Kidney (tissue), 22 donors: ENCODE measurements at places on chromosomes 4 and X. TPM values are rescaled to one million over a fixed set of nuclear protein-coding genes. Genes with fewer than 3 reads are reported as not detected.

DNA sequence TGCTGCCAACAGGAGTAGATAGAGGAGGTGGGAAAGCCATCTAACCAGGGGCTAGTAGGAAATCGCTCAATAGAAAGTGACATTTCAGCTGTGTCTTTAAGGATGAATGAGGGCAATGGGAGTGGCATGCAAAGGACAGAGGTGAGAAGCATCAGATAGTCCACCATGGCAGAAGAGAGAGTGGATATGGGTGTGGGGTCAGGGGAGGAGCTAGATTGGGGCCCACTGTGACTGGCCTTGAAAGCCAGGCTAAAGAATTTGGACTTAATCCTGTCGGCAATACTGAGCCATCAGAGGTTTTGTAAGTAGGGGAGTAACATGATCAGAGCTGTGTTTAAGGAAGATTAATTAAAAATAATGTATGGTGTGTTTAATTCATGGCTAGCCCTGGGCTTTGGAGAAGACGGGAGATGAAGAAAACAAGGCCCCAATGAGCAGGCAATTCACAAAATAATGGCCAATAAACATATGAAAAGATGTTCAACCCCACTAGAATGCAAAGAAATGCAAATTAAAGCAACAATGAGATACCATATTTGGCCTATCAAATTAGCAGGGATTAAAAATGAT lies 98.1 kb upstream of the PJA1 start:
- no peaks in the 10 kb centered on the region for H3K27me3 ChIP-seq
- no peak for DNase-seq
- no peaks in the 10 kb centered on the region for H3K4me1 ChIP-seq
- no peaks in the 10 kb centered on the region for H3K36me3 ChIP-seq

DNA sequence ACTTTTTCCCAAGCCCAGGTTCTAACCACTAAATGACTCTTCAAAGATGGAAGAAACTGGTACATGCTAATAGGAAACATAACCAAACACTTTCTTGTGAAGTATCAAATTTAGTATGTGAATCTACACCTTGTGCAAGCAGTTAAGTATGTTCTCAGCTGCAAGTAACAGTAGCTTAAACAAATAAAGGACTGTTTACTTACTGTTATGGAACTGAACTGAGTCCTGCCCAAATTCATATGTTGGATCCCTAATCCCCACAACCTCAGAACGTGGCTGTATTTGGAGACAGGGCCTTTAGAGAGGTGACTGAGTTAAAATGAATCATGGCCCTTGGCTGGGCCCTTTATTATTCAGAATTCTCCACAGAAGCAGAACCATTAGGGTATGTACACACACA lies 178.7 kb downstream of the KDR start:
- DNase-seq = no peak
- no peak overlapping the region for H3K4me3 ChIP-seq
- no peaks in the 10 kb centered on the region for H3K27me3 ChIP-seq
- H3K27ac ChIP-seq = no peak overlapping the region

DNA sequence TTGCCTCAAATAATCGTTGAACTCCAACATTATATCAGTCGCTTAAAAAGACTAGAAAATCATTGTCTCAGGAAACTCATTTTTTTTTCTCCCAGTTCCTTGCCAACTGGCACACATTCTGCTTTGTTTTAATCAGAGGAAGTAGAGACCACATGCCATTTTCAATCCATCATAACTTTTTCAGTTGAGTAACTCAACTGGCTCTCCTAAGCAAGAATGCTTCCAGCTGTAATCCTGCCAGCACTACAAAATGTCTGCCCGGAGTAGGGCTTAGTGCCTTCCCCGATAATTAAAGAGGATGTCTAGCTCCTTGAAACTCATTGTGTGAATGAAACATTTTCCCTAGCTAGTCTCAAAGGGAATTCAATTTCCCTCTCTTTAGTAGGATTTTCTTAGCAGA lies 33.0 kb downstream of the FREM3 start:
- H3K27ac ChIP-seq = no peak overlapping the region
- peak; percentile 0 for DNase-seq
- no peaks in the 10 kb centered on the region for H3K4me1 ChIP-seq

- H3K4me1 ChIP-seq = peaks cover 2% of the 10 kb centered on the region
- H3K36me3 ChIP-seq = no peaks in the 10 kb centered on the region
- DNase-seq = no peak
- H3K27ac ChIP-seq = no peak overlapping the region
- no peak overlapping the region for H3K4me3 ChIP-seq
These were observed 179.0 kb upstream of the RASGEF1B start for GRCh38 chr4:81650606-81651242.

The ADH1A gene
- 0.85 TPM for total RNA-seq

DNA sequence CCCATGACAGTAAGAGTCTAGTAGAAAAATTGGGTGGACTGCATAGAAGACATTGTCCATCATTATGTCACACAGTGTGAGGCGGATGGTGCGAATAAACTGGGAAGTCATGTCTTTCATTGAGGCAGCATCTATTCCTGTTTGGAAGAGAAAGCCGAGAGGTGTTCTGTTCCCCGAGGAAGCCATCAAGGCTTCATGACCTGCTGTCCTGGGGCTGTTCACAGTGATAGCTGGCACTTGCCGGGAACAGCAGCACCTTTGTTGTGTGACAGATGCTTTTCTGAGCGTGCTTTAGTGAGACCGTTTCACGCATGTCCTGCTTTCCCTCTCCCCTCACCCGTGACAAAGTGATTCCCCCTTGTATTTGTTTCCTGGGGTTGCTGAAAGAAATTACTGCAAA lies 20.3 kb downstream of the RGS12 start:
- H3K36me3 ChIP-seq = peaks cover 5% of the 10 kb centered on the region
- no peaks in the 10 kb centered on the region for H3K4me1 ChIP-seq
- H3K27me3 ChIP-seq = no peaks in the 10 kb centered on the region
- no peak for DNase-seq
- no peak overlapping the region for H3K27ac ChIP-seq

GRCh38 chrX:125293850-125294780 lies 25.6 kb upstream of the TEX13C start:
- H3K4me1 ChIP-seq = no peaks in the 10 kb centered on the region
- no peaks in the 10 kb centered on the region for H3K27me3 ChIP-seq
- H3K4me3 ChIP-seq = no peak overlapping the region
- H3K36me3 ChIP-seq = no peaks in the 10 kb centered on the region

DNA sequence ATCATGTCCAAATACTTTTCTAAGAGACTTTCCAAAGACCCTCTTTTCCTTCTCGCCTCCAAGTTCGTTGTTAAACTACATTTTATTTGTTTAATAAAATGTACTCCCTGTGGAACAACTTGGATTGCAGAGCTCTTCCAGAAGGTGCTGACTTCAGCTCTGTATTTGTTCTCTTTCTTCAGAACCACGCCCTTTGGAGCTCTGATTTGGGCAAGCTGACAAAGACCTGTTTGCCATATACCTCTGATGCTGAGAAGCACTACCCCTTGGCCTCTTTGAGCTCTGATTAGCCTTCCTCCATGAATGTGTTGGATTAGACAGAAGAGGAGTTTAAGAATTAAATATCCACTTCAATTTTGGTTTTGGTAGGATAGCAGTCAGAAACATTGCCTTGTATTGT lies 815.1 kb upstream of the POU3F4 start:
- no peak overlapping the region for H3K4me3 ChIP-seq
- no peaks in the 10 kb centered on the region for H3K4me1 ChIP-seq
- H3K27ac ChIP-seq = no peak overlapping the region
- no peaks in the 10 kb centered on the region for H3K36me3 ChIP-seq

GRCh38 chr4:52658641-52659000 lies 480 bp downstream of the USP46 start:
- no peaks in the 10 kb centered on the region for H3K27me3 ChIP-seq
- no peaks in the 10 kb centered on the region for H3K36me3 ChIP-seq
- H3K4me3 ChIP-seq = peak overlapping the region; percentile 71
- H3K27ac ChIP-seq = peak overlapping the region; percentile 73
- H3K4me1 ChIP-seq = no peaks in the 10 kb centered on the region

GRCh38 chr4:11635342-11635741 lies 206.6 kb upstream of the HS3ST1 start:
- H3K36me3 ChIP-seq = no peaks in the 10 kb centered on the region
- peak overlapping the region; percentile 58 for H3K27ac ChIP-seq
- H3K4me3 ChIP-seq = no peak overlapping the region
- no peaks in the 10 kb centered on the region for H3K27me3 ChIP-seq

DNA sequence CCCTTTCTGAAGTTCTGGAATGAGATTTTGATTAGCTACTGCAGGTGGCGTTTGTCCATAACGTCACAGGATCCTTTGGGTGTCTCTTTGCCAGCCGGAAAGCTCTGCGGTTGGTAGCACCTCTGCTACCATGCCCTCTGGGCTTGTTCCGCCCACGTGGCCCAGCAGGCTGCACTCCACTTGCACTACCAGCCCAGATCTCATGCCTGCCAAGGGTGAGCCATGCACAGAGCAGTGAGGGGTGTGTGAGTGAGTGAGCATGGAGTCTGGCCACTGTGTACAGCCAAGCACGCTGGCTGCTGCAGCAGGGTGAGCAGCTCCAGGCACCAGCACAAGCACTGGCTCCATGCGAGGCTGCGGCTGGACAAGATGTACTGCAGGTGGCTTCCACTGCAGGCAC lies 6.6 kb upstream of the HNRNPD start:
- no peaks in the 10 kb centered on the region for H3K4me1 ChIP-seq
- DNase-seq = no peak
- H3K27me3 ChIP-seq = no peaks in the 10 kb centered on the region
- H3K36me3 ChIP-seq = no peaks in the 10 kb centered on the region

DNA sequence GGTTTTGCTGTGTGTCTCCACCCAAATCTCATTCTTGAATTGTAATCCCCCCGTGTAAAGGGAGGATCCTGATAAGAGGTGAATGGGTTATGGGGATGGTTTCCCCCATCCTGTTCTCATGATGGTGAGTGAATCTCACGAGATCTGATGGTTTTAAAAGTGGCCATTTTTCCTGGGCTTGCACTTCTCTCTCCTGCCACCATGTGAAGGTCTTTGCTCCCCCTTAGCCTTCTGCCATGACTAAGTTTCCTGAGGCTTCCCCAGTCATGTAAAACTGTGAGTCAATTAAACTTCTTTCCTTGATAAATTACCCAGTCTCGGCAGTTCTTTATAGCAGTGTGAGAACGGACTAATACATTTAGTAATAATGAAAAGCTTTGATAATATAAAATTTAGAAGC lies 46.9 kb downstream of the ANTXR2 start:
- H3K36me3 ChIP-seq = peaks cover 4% of the 10 kb centered on the region
- no peaks in the 10 kb centered on the region for H3K4me1 ChIP-seq
- H3K27me3 ChIP-seq = no peaks in the 10 kb centered on the region

- H3K4me1 ChIP-seq = no peaks in the 10 kb centered on the region
- H3K27ac ChIP-seq = no peak overlapping the region
- H3K27me3 ChIP-seq = no peaks in the 10 kb centered on the region
- H3K4me3 ChIP-seq = no peak overlapping the region
These were observed 61.7 kb upstream of the HDAC8 start for GRCh38 chrX:72634331-72634730.
